ENCODE measurements at places on chromosomes 3 and 15.

- no peak for DNase-seq
These were observed 67.8 kb downstream of the TTC23 start for GRCh38 chr15:99181545-99181971.

- DNase-seq, result no peak
These were observed 253.7 kb upstream of the TGFBR2 start for GRCh38 chr3:30352410-30353318.

DNA sequence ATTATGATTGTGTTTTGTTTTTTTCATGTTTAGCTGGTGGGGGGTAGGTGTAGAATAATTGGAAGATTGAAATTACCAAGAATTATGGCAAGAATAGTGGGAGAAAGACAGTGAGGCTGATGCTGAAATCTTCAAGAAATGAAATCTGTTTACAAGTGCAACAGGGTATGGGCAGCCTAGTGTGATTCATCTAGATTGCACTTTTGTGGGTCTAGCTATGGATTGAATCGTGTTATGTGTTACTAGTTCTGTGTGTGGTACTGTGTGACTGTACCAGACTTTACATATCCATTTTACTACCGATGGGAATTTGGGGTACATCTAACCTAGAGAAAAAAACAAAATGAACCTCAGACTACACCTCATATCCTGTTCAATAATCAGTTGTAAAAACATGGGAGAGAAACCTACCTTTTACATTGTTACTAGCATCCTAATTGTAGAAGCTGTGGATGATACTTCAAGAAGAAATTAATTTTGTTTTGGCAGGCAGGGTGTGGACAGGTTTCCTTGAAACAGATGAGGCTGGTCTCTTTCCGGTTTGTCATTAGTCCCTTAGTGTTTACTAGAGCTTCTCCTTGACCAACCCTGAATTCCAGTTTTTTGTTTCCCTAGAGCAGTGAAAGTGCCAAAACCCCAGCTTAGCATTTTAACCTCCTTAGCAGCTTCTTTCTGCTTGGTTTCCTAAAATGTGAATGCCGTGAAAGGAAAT is 47.9 kb downstream of the OPA1 start:
- DNase-seq, result no peak

DNA sequence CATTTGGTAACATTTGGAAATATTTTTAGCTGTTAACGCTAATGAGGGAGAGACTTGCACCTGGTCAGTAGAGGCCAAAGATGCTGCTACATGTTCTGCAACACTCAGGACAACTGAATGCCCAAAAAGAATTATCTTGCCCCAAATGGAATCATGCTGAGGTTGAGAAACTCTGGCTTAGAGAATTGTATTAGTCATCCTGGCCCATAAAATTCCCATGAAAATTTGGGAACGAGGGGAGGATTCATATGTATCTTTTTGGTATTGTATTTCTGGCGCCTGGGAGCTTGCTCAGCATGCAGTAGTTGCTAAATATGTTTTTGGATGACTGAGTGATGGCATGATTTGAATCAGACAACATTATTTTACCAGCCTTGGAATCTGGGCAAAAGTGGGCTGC is 59.9 kb downstream of the CHL1 start:
- DNase-seq, result no peak

GRCh38 chr3:50221051-50221410 is 15.0 kb upstream of the GNAI2 start:
- DNase-seq, result no peak

- no peak for DNase-seq
These were observed 858 bp upstream of the TKT start for GRCh38 chr3:53256704-53257055.

DNA sequence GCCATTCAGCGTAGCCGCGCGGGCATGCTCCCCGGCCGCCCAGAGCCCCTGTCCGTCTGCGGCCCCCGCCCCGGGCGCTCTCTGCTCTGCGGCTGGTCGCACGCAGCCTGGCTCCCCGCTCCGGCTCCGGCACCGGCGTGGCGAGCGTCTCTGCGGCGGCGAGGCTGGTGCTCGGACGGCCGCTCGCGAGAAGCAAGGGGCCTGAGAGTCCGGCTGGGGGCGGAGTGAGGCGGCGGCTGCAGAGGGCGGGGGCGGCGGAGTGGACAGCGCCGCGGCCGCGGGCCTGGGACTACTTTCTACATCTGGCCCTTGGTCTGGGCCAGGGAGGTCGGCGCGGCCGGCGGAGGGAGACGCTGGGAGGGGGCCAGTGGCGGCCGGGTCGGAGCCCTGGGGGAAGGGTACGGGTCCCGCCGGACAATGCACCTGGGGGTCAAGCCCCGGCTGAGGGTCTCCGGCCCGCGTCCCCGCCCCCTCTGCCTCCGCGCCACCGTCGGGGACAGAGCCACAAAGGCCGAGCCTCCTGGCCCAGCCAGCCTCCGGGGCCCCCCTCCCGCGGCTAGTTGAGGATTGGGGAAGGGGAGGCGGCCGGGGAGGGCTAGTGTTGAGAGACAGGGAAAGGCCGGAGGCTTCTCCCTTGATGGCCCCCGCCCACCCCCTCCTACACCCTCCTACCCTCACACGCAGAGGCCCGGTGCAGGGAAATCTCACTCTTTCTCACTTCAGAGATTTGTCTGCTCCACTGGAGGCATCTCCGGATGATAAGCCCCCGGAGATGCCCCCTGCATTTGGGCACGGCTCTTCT is at the start of gene PRTG:
TSS of gene PRTG (minus strand) at position 226 of the 802 bp plus-strand sequence. CDS start at position 5, 221 bp downstream.
- DNase-seq, result no peak

DNA sequence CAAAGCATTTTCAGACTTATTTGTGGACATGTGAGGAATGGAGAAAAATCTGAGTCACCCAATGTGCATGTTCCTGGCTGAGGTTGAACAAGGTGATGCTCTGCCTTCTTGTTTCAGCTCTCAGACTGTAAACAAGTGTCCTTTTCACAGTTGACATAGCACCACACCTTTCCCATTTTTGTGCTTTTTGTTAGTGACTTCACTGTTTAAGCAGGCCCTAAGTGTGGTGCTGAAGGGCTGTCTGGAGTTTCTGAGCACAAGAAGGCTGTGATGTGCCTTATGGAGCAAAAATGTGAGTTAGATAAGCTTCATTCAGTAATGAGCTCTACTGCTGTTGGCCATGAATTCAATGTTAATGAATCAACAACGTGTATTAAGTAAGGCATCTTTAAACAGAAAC is 20.4 kb downstream of the ABI3BP start:
- DNase-seq, result no peak

DNA sequence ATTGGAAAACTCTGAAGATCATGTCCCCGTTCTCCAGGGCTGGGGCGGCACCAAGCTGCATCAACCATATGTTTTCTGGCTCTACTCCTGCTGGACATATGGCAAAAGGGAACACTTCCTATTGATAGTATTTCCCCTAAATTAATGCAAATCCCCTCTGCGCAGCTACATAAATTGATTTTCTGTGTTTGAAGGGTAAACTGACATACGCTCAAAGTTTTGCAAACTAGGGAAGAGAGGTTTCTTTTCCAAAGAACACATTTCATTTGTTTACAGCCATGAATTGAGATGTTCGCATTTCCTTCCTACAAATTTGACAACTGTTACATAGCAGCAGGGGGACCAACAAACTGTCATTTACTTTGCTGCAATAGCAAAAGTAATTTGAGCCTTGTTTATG is 35.9 kb downstream of the CTXND1 start:
- no peak for DNase-seq

- no peak for DNase-seq
These were observed 173.6 kb upstream of the BHLHE40 start for GRCh38 chr3:4805662-4806061.

DNA sequence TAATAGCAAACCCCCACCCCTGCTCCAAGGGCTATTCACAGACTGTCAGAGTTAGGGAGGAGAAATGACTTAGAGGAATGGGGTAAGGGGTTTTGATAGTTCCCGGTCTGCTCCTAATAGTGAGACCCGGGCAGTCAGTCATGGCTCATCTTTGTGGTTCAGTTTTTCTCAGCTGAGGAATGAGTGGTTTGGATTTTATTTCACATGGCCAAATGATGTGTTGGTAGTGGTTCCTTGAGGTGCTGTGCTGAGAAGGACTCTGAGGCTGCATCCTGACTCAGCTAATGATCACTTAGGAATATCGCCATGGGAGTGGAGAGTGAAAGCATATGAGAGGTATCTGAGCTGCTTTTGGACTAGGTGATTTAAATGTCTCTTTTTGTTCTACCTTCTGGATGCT is 80.2 kb downstream of the LPP start:
- no peak for DNase-seq

- DNase-seq, result no peak
These were observed 4.6 kb downstream of the SHOX2 start for GRCh38 chr3:158101335-158102241.
